T-helper 9 cell (primary cell): ENCODE measurements at places on chromosomes 3 and 15.
A peak's percentile ranks its signal among the peaks of the same experiment; 100 is the strongest.

- DNase-seq = no peak
These were observed 856 bp downstream of the ZBTB38 start for GRCh38 chr3:141368925-141369794.

DNA sequence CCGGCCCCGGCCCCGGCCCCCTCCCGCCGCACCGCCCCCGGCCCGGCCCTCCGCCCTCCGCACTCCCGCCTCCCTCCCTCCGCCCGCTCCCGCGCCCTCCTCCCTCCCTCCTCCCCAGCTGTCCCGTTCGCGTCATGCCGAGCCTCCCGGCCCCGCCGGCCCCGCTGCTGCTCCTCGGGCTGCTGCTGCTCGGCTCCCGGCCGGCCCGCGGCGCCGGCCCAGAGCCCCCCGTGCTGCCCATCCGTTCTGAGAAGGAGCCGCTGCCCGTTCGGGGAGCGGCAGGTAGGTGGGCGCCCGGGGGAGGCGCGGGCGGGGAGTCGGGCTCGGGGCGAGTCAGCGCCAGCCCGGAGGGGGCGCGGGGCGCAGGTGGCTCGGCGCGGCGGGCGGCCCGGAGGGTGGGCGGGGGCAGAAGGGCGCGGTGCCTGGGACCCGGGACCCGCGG is 352 bp downstream of the CHRD start:
- peak; percentile 15 for DNase-seq

DNA sequence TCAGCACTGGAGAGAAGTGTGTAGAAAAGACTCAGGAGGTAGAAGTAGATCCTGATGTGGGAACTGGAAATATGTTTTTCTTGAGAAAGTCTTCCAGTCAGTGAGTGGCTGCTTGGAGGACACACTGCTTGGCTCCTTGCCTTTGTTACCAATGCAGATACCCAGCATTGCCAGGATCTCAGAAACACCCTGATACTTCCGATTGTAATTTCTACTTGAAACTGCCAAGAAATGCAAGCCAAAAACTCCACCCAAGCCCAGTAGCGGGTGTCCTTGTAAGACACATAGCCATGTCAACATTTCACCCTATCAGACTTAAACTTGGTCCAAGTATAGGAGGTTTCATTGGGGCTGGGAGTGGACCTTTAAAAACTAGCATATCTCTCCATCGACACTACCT is 141.8 kb downstream of the ALDH1A2 start:
- no peak for DNase-seq

DNA sequence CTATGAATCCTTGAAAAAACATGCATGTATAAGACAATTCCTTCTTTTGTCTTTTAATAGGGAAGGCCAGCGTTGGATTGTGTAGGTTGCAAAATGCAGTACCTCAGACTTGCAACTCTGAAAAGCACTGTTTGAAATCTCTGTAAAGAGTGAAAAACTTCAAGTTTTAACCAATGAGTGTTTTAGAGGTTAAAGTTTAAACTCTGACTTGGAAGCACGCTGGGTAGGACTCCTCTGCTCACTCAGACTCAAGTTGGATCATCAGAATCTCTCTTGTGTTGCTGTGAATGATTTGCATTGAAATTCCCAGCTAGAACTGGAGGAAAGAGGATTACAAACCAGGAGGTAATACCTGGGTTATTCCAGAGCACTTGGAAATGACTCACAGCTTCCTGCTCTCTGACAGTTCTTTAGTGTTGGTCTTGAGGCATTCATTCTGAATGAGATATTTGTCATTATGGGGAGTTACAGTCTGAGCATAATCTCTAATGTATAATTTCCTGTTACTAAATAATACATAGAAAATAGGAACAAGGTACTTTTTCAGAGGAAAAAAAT is 49.1 kb downstream of the PLS1 start:
- DNase-seq = no peak

DNA sequence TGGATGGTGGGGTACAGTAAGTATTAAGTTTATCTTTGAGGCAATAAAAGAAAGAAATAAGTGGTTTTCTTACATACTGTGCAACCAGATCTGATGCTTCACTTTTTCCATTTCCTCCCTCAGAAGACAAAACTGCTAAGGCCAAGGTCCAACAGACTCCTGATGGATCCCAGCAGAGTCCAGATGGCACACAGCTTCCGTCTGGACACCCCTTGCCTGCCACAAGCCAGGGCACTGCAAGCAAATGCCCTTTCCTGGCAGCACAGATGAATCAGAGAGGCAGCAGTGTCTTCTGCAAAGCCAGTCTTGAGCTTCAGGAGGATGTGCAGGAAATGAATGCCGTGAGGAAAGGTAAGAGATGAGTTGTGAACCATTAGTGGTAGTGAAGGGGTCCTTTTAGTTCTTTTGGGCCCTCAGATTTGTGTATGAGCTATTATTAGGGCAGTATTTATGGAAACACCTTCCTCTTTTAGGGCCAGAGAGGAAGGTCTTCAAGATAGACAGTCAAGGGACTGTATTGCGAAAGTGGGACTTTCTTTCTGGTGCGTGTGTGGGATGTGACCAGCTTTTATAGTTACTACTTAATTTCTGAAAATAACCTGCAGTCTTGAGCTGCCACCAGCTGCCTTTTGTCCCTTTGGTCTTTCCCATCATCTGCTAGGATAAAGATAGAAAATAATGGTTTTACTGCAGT is 4.6 kb downstream of the ALAS1 start:
- DNase-seq = no peak

- DNase-seq = no peak
These were observed 74.1 kb downstream of the CMSS1 start for GRCh38 chr3:99891610-99892285.

GRCh38 chr3:122969585-122970469 is 57.7 kb downstream of the SEMA5B start:
- DNase-seq = no peak

GRCh38 chr3:140176526-140176925 is 241.5 kb downstream of the CLSTN2 start:
- DNase-seq = no peak

- DNase-seq = no peak
These were observed 29.4 kb downstream of the AADAC start for GRCh38 chr3:151843275-151843674.

DNA sequence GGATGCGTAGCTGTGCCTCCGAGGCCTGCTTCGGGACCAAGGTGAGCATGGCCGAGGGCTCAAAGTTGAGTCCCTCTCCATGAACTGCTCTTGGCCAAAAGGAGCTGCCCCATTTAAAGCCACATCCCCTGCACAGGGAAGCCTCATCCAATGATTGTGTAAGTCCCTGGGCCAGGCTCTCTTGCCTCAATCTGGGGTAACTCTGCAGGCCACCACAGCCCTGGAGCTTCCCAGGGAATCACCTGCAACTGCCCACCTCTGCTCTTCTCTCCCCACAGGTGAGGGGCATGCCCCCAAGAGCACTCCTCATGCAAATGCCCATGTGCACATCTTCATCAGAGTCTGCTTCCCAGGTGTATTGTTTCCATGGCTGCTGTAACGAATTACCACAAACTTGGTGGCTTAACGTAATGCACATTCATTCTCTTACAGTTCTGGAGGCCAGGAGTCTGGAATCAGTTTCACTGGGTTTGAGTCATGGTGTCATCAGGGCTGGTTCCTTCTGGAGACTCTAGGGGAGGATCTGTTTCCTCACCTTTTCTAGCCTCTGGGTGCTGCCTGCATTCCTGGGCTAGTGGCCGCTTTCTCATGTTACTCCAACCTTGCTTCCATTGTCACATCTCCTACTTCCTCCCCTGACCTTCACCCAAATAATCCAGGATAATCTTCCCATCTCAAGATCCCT is 25.0 kb upstream of the LOXL1 start:
- no peak for DNase-seq

GRCh38 chr3:162175145-162175544 is 678.5 kb downstream of the OTOL1 start:
- DNase-seq = no peak

- DNase-seq = no peak
These were observed 204.0 kb upstream of the LRRC3B start for GRCh38 chr3:26418553-26418952.

- DNase-seq = no peak
These were observed 161.0 kb downstream of the THSD4 start for GRCh38 chr15:71276336-71276665.
